ENCODE measurements at places on chromosomes 6 and 20.

- no peak for DNase-seq
These were observed 38.1 kb downstream of the RPP40 start for GRCh38 chr6:4965562-4966389.

DNA sequence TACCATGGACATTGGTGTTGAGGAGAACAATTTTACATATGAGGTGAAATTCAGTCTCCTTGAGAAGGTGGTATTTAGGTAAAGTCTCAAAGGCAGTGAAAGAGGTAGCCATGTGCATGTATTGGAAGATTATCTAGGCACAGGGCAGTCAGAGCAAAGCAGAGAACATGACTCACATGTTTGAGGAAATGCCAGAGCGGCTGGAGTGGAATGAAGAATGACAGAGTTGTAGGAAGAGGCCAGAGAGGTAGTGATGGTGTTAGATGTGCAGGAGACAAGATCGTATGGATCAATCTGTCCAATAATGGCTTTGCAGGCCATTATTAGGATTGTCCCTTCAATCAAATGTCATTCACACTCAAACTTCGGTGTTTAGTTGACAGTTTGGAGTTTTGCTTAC lies 449.4 kb upstream of the PTCHD4 start:
- DNase-seq: no peak

- no peak for DNase-seq
These were observed 118.2 kb downstream of the CDKAL1 start for GRCh38 chr6:20652299-20653084.

DNA sequence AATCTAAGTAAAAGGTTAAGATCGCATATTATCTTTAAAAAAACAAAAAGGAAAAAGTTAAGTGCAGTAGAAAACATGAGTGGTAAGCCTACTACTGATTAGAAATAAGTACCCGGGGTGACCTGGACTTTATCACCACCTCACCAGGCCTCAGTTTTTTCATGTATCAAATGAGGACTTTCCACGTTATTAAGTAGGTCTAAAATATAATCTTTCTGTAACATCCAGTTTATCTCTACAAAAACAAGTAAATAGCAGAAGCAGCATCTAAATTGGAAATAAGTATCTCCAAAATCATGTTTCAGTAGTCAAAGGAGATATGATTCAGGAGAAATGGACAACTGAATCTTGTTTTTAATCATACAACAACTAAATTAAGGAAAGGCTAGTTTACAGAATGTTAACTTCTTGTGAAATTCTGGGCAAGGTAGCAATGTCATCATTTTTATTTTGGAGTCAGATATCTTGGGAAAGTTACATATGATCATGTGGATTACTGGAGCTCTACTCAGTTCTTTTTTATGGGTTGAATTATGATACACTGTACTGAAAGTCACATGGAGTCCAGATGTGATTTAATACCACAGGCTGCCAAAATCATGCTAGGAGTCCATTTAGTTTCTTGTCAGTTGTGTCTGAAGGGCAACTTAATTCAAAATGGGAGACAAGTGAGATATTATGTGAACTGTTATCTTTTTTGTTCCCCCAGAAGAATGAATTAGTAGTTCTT lies 114.7 kb upstream of the PRL start:
- no peak for DNase-seq

DNA sequence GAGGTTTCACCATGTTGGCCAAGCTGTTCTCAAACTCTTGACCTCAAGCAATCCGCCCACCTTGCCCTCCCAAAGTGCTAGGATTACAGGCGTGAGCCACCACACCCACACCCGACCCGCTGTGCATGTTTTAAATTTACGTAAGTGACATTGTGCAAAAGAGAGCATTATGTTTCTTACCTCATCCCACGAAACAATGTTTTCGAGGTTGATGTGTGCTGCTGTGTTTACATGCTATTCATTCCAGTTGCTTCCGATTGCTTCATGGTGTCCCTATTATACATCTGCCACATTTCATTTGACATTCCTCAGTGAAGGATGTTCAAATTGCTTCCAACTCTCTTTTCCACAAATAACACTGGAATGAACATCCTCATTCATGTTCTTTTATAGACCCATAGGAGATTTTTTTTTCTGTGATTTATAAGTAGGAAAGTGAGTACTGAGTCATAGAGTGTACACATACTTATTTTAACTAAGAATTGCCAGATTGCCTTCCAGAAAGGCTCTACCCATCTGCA lies 403.9 kb upstream of the JARID2 start:
- DNase-seq: no peak

- DNase-seq: no peak
These were observed 14.0 kb downstream of the ZC2HC1B start for GRCh38 chr6:143878272-143878760.

DNA sequence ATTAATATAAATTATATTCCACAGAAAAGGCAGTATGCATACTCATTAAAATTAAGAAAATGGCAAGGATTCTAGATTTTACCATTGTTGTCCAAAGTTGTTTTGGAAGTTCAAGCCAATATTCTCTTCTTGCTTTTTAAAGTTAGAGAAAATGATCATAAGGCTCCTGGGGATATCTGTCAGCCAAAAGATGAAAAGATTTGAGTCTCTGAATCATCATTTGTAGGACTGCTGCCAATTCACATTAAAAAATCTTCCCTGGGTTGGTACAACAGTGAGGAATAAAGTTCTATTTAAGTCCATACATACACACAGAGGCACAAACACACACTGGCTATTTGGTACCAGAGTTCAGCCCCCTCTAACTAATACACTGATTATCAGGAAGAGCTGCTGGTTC lies 620.1 kb downstream of the COL12A1 start:
- DNase-seq: no peak

DNA sequence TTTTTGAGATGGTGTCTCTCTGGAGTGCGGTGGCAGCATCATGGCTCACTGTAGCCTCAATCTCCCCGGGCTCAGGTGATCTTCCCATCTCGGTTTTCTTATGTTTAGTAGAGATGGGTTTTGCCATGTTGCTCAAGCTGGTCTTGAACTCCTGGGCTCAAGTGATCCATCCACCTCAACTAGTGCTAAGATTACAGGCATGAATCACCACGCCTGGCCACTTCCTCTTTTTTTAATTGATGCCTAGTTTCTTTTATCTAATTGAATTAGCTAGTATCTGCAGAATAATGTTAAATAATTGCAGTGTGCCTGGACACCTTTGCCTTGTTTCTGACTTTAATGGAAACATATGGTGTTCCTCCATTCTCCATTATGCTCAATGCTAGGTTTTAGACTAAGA lies 38.4 kb upstream of the SLC22A16 start:
- DNase-seq: no peak

DNA sequence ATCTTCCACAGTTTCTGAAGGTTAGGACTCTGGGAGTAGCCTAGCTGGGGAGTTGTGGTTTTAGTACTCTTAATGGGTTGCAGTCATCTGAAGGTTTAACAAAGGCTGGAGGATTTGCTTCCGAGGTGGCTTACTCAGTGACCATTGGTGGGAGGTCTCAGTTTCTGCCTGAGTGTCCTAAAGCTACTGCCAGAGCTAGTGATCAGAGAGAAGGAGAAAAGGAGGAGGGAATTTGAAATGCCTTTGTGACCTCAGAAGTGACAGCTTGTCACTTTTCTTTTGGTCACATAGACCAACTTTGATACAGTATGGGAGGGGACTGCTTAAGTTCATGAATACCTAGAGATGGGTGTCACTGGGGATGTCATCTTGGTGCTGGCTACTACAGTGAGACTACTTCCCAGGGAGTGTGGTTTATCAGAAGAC lies 41.3 kb downstream of the NCOA3 start:
- DNase-seq: no peak

GRCh38 chr6:78577585-78577984 lies 289.8 kb upstream of the IRAK1BP1 start:
- no peak for DNase-seq

- DNase-seq: no peak
These were observed 1.3 kb upstream of the GTSF1L start for GRCh38 chr20:43727980-43728590.

DNA sequence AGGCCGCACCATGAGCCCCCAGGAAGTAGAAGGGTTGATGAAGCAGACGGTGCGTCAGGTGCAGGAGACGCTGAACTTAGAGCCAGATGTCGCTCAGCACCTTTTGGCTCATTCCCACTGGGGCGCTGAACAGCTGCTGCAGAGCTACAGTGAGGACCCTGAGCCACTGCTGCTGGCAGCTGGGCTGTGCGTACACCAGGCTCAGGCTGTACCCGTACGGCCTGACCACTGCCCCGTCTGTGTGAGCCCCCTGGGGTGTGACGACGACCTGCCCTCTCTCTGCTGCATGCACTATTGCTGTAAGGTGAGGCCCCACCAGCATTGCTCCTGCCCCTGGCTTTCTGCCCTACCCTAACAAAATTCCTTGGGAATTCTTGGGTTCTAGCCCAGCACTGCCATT lies 13.1 kb downstream of the DNPH1 start:
- peak; percentile 63 for DNase-seq

DNA sequence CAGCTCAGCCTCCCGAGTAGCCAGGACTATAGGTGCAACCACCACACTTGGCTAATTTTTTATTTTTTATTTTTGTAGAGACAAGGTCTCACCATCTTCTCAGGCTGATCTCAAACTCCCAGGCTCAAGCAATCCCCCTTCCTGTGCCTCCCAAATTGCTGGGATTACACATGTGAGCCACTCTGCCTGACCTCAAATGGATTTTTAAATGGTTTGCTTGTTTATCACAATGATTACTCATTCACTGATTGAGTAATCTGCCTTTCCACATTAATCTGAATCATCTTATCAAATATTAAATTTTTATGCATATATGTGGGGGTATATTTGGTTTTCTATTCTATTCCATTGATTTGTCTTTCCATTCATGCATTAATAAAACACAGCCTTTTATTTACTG lies 9.4 kb upstream of the KHDC1L start:
- no peak for DNase-seq

DNA sequence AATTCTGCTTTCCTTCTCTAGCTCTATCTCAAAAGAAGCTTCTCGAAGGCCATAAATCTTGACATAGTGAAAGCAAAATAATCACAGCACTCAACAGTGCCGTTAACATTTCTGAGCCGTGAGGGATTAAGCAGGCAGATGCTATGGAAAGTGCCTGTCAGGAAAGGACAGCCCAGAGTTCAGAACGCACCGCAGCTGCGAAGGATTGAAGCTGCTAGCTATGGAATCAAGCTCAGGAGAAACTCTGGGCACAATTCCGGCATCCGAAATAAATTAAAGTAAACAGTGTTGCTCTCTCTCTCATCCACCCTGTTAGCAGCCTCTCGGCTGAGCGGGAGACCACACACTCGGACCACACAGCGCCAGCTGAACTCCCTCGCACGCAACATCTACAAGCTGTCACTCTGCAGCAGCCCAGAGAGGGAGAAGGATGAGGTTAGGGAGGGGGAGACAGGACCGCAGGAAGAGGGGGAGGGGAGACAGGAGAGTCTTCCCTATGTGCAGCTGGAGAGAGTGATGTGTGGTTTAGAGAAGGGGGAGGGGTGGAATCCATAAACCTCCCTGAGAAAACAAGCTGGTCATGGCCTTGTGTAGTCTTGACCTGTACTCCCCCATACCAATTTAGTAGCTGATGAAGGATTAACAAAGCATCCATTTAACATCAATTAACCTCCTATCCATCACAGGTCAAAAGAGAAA lies 9.0 kb downstream of the EXOC2 start:
- peak; percentile 94 for DNase-seq

DNA sequence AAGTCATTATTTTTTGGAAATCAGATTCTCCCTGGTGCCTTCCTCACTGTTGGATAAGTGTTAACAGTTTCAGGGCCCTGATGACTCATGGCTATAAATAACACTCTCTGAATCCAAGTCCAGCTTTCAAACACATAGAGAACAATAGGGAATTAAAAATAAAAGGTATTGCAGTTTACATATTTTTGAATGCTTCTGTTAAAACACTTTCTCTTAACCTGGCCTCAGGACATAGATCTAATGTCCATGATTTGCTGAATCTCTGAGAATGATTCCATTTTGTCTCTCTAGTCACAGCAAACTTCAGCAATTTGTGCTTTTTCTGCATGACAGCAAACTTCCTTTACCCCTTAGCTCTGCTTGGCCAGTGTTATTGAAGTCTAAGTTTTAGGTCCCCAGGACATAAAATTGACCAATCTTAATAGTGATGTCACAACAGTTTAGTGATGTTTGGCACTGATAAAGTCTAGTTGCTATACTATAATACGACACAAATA lies 1192.4 kb upstream of the CITED2 start:
- no peak for DNase-seq

- peak; percentile 46 for DNase-seq
These were observed 43.7 kb downstream of the CDC5L start for GRCh38 chr6:44431118-44431725.

GRCh38 chr6:21604081-21604480 lies 10.5 kb downstream of the SOX4 start:
- no peak for DNase-seq

GRCh38 chr6:31761343-31761742 lies 1.1 kb upstream of the SAPCD1 start:
- DNase-seq: no peak

DNA sequence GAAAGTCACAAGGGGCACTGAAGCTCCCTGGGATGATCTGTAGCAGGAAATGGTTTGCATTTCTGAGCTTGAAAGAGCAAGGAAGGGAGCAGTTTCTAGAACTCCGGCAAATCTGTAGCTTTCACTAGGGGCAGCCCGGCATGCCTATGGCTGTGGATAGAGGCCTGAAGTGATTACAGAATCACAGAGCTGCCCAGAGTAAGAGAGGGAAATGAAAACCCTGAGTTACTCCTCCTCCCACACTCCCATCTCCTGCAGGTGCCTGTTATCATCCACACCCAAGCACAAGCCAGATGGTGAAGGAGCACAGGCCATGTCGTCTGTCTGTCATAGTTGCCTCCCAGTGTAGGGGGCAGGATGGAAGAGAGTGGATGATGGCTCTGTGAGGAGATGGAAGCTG lies 37.1 kb downstream of the HLA-F start:
- DNase-seq: no peak

GRCh38 chr6:43328528-43328927 lies 19.9 kb upstream of the CRIP3 start:
- DNase-seq: no peak

- DNase-seq: peak; percentile 3
These were observed 43.6 kb downstream of the RIOK1 start for GRCh38 chr6:7433121-7433617.

GRCh38 chr20:62635852-62636251 lies 6.5 kb upstream of the SLCO4A1 start:
- DNase-seq: no peak

DNA sequence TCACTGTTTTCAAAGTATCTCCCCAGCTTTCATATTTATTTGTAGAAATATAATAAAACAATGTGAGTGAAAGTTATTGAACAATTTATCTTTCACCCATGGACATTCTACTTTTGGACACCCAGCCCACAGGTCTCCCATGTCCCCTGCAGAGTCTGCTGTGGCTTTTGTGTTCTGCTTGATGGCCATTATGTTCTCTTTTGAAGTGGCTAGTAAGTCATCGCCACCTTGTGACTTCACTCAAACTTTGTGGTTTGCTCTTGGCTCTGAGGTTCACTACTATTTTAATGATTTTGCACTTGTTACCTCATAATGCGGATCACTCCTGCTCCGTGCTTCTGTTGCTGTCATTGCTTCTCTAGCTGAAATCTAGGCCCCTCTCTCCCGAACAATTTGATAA lies 10.2 kb upstream of the DEFB113 start:
- DNase-seq: no peak

- DNase-seq: no peak
These were observed 66.8 kb upstream of the MBOAT1 start for GRCh38 chr6:20279051-20279450.
